ENCODE measurements at places on chromosomes 12 and 14.

GRCh38 chr12:56120158-56120846 lies 2.2 kb downstream of the ZC3H10 start:
- no peak for DNase-seq

GRCh38 chr14:99324291-99324690 lies 52.3 kb upstream of the BCL11B start:
- no peak for DNase-seq

GRCh38 chr12:94459728-94460615 lies at the start of gene CEP83:
TSS of gene CEP83 (minus strand) at chr12:94459867. CDS start at chr12:94412490, 47,377 bp downstream.
- peak; percentile 97 for DNase-seq

GRCh38 chr14:56098021-56098420 lies 20.2 kb upstream of the PELI2 start:
- DNase-seq, result no peak

DNA sequence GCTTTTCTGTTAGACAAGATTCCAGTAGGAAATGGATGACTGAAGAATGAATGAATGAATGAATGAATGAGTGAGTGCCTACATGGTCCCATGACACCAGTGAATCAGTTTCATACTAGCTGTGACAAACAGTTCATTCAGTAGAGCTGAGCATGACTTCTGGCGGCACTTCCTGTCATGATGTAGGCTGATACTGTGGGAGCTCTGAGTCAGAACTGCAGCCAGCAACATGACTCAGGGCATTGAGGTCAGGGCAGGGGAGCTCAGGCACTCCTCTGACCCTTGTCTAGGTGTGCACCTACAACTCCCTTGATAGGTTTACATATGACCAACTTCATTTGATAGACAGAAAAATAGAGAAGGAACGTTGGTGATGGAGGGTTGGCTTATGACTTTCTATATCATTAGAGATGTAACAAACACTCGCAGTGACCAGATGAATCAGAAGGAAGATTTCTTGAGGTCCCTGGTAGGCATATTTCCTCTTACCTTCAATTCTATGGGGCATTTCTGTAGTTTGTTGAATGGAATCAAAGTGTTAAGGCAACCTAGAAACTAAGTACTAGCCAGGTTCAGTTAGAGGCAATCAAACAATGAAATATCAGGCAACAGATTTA lies 139.3 kb upstream of the ARHGAP5 start:
- DNase-seq, result peak; percentile 43

GRCh38 chr12:2876431-2877046 lies 435 bp downstream of the FOXM1 start:
- peak; percentile 66 for DNase-seq

GRCh38 chr14:93548102-93548843 lies 117.5 kb downstream of the UNC79 start:
- no peak for DNase-seq

DNA sequence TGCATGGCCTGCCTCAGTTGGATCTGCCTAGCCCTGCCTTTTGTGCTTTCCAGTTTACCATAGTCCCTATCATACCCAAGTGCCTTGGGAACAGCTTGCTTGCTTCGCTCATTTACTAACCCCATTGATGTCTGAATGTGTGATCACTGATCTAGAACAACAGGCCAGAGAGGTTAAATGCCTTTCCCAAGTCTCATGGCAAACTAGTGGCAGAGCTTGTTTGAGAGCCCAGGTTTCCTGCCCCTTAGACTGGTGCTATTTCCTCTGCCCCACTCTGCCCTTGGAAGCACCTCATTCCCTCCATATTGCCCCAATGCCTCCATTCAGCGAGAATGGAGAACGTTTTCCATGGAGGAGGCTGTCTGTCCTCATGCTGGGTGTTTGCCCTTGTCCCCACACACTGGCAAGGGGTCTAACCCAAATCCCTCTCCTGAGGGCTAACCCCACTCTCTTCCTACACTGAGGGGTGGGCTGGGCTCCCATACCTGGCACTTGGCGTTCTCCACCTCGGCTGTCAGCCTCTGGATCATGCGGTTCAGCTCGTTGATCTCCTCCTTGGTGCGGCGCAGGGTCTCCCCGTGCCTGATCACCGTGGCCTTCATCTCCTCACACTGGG lies 19.8 kb downstream of the KRT7 start:
- DNase-seq, result no peak

- DNase-seq, result no peak
Observed at GRCh38 chr12:117036547-117036946, 62.7 kb downstream of the TESC start.

GRCh38 chr14:80047761-80048160 lies 163.5 kb downstream of the DIO2 start:
- peak; percentile 56 for DNase-seq

DNA sequence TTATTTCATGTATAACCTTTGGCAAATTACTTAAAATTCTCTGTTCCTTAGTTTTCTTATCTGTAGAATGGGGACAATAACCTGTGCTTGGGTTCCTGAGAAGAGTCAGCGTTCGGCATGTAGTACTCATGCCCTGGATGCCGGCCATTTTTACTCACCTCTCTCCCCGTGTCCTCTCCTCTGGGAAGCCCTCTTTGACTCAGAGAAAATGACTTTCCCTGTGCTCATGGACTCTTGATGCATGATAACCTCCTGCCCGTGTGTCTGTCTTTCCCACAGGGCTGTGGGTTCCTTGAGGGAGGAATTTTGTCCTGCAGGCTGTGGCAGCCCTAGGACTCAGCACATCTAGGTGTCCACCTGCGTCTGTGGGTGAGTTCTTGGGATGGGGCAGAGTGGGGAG lies 5.8 kb upstream of the C1RL start:
- DNase-seq, result no peak

All from NCI-H69 (cell line).